ENCODE measurements at places on chromosomes 2 and 18.

DNA sequence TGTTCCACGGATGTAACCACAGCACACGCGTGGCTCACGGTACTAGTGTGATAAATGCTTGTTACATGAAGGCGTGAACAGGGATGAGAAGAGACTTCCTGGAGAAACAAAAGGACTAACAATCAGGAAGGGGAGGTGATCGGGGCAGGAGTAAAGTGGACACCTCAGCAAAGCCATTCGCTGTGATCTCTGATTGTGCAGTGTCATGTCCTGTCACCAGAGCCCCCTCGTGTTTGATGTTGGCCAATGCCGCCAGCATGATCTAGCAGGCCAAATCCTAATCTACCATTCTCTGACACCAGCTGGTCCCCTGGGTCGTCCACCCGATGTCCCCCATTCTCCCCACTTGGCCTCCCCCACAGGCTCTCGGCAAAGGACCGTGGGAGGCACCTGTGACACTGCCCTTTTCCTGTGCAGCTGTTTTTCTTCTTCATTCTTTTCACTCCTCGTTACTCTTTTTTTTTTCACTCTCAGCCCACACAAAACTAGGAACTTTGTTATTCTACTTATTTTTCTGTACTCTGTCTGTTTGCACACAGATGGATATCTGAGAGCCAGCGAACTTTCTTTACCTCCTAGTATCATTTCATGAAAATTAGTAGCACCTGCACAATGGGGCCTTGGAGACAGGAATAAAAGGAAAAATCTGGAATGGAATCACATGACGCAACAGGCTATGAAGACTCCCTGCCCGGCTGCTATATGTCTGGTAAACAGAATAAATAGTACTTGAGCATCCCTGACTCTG, 146.8 kb downstream of the TGIF1 start:
- no peak for DNase-seq

DNA sequence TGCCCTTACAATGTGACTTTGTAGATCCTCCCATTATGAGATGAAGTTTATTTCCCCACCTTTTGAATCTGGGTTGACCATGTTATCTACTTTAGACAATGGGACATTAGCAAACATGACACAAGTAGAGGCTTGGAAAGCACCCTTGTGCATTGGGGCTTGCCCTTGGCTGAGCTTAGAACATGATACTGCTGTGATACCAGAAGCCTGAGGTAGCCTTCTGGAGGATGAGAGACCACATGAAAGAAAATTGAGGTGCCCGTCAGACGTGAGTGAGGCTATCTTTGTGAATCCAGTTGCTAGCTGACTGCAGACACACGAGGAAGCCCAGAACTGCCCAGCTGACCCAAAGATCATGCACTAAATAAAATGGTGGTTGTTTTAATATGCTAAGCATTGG, 341.2 kb downstream of the CYP26B1 start:
- DNase-seq: no peak

- no peak for DNase-seq
Observed at GRCh38 chr2:42367835-42368234, 6.8 kb upstream of the COX7A2L start.

GRCh38 chr2:29317077-29317517, 201.9 kb downstream of the CLIP4 start:
- no peak for DNase-seq

DNA sequence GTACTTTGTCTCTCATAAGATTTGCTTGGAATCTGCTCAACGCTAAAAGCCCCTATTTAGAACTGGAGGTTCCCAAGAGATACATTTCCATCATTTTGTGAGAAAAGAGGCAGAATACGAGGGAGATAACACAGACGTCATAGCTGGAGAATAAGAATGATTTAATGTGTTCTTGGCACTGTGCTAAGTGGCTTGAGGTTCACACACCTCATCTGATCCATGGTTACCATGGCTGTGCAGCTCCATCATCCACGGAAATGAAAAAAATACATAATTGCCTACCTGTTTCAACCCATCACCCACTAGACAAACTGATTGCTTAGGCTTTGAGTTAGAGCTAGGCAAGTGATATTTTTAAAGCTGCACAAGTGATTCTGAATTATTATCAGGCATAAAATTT, 227.6 kb downstream of the SLC8A1 start:
- no peak for DNase-seq

GRCh38 chr2:163155279-163155883, 316.8 kb upstream of the KCNH7 start:
- no peak for DNase-seq

- no peak for DNase-seq
Observed at GRCh38 chr2:124524155-124524915, 499.2 kb downstream of the CNTNAP5 start.

DNA sequence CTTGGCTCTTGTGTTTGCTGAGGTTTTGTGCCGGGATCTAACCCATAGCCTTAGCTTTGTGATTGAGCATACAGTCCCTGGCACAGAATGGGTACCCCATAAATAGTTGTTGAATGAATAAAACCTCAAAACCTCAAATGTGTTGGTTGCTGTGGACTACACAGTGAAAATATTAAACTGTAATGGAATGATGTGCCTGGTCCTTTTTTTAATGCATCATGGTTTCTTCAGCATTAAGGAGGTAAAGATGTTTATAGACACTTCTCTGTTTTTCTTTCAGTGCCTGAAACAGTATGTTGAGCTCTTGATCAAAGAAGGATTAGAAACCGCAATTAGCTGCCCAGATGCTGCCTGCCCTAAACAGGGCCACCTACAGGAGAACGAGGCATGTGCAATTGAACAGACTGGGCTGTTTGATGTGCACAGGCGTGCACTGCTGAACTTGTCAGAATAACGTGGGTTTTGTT, 97.0 kb downstream of the RNF144A start:
- no peak for DNase-seq

GRCh38 chr2:162518894-162519293, 175.0 kb downstream of the GCA start:
- DNase-seq: no peak

GRCh38 chr2:11224887-11225286, 69.6 kb downstream of the SLC66A3 start:
- no peak for DNase-seq

DNA sequence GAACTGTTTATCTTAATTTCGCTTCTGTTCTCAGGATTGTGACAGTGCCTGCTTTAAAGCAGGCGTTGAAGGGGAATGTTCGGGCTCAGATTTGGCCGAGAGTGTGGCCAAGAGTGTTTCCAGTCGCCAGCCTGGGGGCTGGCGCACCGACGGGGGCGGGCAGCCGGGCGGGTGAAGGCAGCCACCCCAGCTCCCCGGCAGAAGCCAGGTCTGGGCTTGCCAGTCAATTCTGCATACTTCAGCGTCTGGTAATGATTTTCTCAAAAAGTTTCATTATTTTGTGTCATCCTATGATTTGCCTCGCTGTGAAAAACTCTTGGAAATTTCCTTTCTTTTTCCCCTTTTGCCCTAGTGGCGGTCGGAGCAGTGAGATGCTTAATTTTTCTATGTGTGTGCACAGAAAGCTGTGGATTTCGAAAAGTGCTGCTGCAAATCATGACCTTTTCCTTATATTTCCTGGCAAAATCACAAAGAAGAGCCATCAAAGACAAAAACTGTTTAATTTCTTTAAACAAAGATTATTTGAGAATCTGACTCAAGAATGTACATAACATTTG, 856 bp downstream of the FAM228A start:
- DNase-seq: no peak

GRCh38 chr2:74447230-74447999, 5.7 kb upstream of the RTKN start:
- DNase-seq: no peak
